ENCODE measurements at places on chromosomes 2 and 18.

DNA sequence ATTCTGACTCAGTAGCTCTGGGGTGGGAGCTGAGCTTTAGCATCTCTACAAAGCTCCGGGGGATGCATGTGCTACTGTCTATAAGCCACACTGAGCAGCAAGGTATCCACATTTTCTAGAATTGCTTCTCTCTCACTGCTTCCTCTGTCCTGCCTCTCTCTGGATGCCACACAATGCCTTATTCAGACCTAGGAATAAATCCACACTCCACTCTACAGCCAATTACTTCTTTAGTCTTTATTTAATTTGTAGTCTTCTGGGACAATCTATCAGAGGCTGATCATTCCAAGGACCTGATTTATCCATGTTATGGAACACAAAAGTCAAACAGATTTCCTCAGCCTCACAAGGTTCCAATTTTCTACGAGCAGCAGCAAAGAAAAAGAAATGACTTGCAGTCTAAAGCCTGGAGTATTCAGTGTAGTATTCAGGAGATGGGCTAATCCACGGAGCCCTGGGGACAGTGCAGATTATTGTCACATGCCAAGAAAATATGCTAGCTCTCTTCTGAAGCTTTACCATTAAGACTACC lies 4.4 kb downstream of the BCL2 start:
- no peak for DNase-seq

DNA sequence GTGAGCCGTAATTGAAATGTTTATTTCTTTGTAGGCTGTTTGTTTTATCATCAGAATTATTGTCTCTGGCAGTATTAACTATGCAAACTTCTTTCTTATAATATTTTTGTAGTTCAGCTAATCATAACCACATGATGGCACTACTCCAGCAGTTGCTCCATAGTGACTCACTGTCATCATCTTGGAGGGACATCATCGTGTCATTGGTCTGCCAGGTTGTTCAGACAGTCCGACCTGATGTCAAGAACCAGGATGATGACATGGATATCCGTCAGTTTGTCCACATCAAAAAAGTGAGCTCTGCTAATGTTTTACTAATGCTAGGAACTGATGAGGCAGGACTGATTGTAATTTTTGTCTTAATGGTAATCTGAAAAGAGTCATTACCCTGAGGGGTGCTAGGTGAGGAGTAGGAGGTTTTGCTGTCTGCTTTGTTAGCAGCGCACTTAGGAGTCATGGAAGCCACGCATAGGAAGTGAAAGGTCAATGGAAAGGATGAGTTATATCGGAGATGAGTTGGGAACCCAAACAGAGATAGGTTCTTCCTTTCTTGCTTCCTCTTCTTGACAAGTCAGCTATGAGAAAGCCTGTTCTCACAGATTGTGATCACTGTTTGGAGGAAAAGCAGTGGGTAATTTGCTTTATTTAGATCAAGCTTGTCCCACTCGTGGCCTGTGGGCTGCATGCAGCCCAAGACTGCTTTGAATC lies 49.2 kb downstream of the PIKFYVE start:
- DNase-seq, result peak; percentile 15

DNA sequence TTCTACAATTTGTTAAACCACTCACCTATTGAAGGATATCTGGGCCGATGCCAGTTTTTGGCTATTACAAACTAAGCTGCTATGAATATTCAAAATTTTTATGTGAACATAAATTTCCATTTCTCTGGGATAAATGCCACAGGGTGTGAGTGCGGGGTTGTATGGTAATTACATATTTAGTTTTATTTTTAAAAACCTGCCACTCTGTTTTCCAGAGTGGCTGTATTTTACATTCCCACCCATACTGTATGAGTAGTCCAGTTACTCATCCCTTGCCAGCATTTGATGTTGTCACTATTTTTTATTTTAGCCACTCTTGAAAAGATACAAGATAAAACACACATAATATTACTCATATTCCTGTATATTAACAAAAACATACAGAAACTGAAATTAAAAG lies 22.9 kb downstream of the GRP start:
- DNase-seq, result no peak

DNA sequence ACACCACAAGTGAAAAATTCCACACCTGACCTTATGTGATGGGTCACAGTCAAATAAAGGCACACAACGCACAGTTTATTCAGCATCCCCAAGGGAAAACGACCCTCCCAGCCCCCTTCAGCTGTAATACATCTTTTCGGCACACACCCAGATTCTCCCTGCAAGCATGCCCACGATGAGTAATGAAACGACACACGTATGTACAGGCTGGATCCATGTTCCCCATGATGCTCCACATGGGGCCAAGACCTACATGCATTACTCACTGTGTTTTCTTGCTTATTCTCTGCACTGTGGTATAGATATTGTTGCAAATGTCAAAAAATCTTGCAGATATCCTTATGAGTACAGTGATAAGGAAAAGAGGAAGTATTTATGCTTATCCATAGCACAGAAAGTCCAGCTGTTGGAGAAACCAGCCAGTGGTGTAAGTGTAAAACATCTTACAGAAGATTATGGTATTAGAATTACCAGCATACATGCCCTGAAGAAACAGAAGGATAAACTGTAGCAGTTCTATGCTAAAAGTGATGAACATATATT lies 32.5 kb upstream of the SGPP2 start:
- no peak for DNase-seq

DNA sequence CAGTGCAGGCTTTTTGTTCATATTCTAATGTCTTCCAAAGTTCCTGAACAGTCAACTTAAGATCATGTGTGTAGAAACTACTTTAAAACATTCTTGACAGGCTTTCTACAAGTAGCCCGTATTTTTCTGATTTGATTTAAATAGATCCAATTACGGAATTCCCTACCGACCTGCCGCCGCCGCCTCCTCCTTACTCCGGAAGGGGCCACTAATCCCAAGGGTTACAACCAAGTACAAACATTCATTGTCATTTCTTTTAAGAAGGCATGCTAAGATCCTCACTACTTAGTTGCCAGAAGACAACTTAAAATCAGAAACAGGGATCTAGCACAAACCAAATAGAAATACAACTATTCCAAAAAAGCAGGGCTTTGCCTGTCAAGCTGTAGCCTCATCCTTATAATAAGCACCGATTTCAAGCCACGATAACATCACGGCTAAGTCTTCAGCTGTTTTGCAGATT lies 784 bp downstream of the WDR33 start:
- DNase-seq, result no peak

DNA sequence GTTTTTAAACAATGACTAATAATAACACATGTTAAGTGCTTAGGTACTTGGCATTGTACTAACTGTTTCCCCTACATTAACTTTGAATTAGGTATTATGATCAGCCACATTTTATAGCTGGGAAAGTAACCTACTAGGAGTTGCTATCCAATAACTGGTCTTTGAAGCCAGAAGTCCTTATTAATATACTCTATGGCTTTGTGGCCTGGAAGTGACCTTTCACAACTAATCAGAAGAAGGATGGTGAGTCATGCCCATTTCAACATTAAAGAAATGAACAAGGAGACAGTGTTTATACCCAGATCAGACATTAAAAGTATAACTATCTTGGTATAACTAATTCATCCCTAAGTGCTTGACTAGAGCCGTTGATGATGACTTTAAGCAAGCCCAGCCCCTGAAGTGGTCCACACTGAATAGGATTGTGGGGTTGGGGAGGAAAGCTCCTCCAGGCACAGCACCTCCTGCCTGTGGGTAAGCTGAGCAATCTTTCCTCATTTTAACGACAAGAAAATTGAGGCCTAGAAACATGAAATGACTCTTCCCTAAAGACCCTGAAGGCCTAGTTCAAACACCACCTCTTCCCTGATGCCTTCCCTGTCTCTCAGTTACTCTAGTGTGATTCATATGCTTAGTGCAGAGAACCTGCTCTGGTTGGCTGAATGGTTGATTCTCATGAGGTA lies 71.6 kb upstream of the RFX8 start:
- DNase-seq, result no peak

DNA sequence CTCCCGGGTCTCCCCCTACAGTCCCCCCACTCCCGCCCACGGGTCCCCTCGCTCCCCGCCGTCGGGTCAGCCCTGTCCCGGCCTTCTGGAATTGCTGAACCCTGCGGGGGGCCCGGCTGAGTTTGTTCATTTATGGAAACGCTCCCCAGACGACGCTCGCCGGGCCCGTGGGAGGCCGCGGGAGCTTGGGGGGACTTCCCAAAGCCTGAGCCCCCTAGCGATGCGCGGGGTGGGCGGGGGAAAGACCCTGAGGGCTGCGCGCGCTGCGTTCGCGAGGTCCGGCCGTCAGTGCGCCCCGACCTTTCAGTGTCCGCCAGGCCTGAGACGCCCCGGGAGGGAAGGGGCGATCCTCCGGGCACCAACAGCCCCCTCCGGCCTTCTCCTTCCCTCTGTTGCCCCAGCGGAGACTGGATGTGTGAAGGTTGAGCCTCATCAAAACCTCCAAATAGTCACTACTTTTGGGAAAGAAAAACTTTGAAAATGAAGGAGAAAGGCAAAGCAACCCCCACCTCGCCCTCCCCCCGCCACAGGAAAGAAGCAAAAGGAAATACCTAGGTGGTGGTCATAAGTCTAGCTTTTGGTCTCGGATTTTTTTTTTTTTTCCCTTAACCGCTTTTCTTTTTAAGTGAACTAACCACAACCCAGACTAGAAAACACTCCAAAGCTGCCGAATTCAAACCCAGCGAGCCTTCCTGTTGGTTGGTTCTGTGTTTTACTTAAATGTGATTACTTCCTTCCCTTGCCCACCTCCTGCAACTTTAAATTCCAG lies 509 bp upstream of the CYS1 start:
- no peak for DNase-seq

- no peak for DNase-seq
Measured at GRCh38 chr2:209596262-209596661, 172.4 kb downstream of the MAP2 start.

- DNase-seq, result no peak
Measured at GRCh38 chr2:238855891-238856580, 8.2 kb downstream of the TWIST2 start.

GRCh38 chr2:138814123-138814898 lies 34.1 kb upstream of the NXPH2 start:
- DNase-seq, result no peak

- no peak for DNase-seq
Measured at GRCh38 chr18:75840131-75840530, 412.6 kb upstream of the SMIM21 start.

DNA sequence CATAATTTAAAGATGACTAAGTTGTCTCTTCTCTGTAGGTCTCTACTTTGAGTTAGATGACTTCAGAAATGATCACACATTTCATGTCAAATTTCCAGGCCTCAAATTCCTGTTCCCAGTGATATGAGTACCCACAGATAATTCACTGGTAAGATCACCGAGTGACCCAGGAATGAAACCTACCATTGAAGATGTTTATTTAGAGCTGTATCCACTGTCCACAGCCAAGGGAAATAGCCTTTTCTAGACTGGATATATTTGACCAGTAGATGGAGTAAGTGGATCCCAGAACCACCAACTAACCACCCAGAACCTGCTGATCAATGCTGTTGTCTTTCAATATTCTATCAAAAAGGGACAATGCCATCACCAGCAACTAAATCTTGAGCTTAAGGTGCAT lies 238.8 kb downstream of the SLC8A1 start:
- DNase-seq, result no peak

GRCh38 chr2:212898011-212898410 lies 253.4 kb downstream of the IKZF2 start:
- no peak for DNase-seq

DNA sequence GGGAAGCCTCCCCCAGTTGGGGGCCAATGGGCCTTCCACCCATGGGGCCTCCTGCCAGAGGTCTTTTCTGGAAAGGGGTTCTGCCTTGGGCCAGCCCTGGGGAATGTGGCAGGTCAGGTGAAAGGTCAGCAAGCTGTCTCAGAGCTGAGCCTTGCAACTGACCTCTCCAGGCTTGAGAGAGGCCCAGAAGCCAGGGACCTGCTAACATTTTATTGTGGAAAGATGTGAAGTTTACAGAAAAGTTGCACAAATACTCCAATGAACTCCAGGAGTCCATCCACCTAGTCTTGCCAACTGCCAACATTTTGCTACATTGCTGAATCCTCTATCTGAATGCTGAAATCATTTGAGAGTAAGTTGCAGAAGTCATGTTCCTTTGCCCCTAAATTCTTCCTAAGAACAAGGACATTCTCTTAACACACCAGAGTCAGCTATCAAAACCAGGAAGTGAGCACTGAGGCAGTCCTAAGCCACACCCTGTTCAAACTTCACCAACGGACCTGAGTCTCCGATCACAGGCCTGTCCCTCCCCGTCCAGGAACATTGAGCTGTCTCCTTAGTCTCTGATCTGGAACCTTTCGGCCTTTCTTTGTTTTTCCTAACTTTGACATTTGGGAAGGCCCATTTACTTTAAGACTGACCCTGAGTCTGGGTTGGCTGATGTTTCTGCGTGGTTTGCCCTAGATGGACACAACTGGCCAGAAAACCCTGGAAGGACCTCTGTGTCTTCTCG lies 4.0 kb downstream of the SNORC start:
- DNase-seq, result no peak

- DNase-seq, result no peak
Measured at GRCh38 chr2:23426263-23426905, 41.4 kb downstream of the KLHL29 start.

DNA sequence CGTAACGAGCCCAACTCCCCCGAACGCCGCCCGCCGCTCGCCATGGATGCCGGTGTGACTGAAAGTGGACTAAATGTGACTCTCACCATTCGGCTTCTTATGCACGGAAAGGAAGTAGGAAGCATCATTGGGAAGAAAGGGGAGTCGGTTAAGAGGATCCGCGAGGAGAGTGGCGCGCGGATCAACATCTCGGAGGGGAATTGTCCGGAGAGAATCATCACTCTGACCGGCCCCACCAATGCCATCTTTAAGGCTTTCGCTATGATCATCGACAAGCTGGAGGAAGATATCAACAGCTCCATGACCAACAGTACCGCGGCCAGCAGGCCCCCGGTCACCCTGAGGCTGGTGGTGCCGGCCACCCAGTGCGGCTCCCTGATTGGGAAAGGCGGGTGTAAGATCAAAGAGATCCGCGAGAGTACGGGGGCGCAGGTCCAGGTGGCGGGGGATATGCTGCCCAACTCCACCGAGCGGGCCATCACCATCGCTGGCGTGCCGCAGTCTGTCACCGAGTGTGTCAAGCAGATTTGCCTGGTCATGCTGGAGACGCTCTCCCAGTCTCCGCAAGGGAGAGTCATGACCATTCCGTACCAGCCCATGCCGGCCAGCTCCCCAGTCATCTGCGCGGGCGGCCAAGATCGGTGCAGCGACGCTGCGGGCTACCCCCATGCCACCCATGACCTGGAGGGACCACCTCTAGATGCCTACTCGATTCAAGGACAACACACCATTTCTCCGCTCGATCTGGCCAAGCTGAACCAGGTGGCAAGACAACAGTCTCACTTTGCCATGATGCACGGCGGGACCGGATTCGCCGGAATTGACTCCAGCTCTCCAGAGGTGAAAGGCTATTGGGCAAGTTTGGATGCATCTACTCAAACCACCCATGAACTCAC lies 673 bp downstream of the PCBP1 start:
- DNase-seq, result no peak

DNA sequence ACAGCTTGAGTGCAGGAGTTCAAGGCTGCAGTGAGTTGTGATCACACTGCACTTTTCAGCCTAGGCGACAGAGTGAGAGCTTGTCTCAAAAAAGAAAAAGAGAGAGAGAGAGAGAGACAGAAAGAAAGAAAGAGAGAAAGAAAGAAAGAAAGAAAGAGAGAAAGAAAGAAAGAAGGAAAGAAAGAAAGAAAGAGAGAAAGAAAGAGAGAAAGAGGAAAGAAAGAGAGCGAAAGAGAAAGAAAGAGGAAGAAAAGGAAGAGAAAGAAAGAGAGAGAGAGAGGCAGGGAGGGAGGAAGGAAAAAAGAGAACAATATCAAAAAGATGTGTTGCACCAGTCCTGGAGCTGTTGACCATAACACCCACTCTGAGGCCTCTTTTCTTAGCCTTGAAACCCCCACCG lies 89.8 kb upstream of the MBOAT2 start:
- no peak for DNase-seq

GRCh38 chr2:176284461-176285049 lies 15.3 kb downstream of the MTX2 start:
- DNase-seq, result no peak
